Endodermal cell (in vitro differentiated cells): ENCODE measurements at places on chromosomes 12 and 14.

DNA sequence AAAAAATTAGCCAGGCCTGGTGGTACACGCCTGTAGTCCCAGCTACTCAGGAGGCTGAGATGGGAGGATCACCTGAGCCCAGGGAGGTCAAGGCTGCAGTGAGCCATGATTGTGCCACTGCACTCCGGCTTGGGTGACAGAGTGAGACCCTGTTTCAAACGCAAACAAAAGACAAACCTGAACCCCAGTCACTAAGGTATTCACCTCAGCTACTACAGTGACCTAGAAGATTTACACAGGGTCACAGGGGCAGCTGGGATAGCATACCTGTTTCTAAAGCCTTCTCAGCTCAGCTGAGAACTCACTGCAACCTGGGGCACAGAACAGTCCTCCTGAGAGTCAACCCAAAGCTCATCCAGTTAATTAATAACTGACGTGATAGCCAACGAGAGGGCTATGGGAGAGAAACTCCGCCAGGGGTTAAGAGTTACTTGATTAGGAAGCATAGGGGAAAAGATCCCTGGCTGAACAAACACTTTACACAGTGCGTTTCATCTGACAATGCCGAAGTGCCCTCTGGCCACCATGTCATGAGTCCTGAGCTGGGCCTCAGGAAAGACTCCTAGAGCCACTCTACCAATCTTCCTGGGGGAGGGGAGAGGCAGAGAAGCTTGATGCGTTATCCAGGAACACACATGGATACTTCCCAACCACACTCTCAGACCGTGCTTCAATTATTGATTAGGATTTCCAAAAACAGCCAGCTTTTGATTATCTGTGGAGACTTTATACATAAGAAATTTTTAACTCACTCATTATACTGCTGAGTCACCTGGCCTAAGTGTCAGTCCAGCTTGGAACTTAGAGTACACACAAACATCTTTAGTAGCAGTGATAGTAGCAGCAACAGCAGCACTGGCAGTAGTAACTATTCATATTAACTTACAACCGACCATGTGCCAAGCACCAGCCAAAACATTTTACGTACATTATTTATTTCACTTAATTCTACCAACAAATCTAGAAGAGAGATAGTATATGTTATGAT lies 48.2 kb downstream of the FOXN3 start:
- H3K27ac ChIP-seq: no peak overlapping the region
- no peaks in the 10 kb centered on the region for H3K36me3 ChIP-seq
- no peaks in the 10 kb centered on the region for H3K27me3 ChIP-seq
- no peak overlapping the region for H3K4me3 ChIP-seq
- H3K4me1 ChIP-seq: peaks cover 5% of the 10 kb centered on the region

- H3K27me3 ChIP-seq: peaks cover 63% of the 10 kb centered on the region
- H3K27ac ChIP-seq: no peak overlapping the region
- H3K36me3 ChIP-seq: no peaks in the 10 kb centered on the region
- H3K4me1 ChIP-seq: no peaks in the 10 kb centered on the region
- DNase-seq: peak; percentile 83
These were observed 18.9 kb upstream of the ATP5MC2 start for GRCh38 chr12:53694756-53695151.

- peak; percentile 68 for DNase-seq
- no peaks in the 10 kb centered on the region for H3K27me3 ChIP-seq
- H3K27ac ChIP-seq: peak overlapping the region; percentile 50
- no peaks in the 10 kb centered on the region for H3K4me1 ChIP-seq
- no peak overlapping the region for H3K4me3 ChIP-seq
These were observed 89.5 kb upstream of the OTX2 start for GRCh38 chr14:56899829-56900228.

DNA sequence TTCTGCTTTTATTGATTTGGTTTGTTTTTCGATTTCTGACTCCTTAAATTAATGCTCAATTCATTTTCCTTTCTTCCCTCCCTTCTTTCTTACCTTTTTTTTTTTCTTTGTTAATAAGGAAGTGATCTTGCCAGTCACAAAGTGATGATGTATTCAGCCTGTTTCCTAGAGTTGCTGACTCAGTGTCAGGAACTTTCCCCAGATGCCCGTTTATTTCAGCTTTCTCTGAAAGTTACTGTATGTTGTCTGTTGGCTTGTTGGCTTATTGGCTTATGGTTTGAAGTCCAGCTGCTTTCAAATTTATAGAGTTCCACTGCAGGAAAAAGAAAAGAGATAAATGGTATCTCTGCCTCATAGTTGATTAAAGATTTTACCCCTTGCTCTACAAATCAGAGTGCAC lies 12.4 kb upstream of the SLC6A15 start:
- H3K27me3 ChIP-seq: no peaks in the 10 kb centered on the region
- H3K27ac ChIP-seq: no peak overlapping the region
- no peaks in the 10 kb centered on the region for H3K36me3 ChIP-seq
- no peak overlapping the region for H3K4me3 ChIP-seq

DNA sequence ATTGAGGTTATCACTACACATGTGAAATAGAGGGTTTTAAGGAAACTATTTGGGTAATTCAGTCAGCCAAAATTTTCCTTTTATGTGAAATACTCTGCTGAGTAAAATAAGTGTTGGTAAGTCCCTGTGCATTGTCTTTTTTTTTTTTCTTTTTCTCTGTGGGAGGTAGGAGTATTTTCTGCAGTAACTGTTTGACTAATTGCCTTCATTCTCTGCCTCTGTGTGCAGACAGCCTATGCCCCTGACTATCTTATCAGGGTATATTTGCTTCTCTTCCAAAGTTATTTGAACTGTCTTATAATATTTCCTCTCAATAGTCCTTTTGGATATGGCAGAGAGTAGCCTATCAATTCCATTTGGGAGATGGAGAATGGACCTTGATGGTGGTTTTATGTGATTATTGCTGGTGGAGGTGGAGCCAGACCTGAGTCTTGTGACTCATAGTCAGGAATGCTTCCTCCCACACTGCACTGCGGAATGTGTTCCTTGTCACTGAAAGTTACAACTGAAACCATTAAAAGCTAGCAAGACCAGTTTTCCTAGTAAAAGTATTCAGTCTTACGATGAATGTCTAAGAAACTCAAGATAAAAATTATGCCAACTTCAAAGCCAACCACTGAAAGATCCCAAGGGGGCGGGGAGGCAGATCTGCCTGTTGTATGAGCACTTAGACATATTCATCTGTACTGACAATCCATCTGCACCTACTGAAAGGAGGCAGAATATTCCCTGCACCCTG lies 40.9 kb upstream of the STXBP6 start:
- H3K27ac ChIP-seq: no peak overlapping the region
- no peaks in the 10 kb centered on the region for H3K36me3 ChIP-seq

DNA sequence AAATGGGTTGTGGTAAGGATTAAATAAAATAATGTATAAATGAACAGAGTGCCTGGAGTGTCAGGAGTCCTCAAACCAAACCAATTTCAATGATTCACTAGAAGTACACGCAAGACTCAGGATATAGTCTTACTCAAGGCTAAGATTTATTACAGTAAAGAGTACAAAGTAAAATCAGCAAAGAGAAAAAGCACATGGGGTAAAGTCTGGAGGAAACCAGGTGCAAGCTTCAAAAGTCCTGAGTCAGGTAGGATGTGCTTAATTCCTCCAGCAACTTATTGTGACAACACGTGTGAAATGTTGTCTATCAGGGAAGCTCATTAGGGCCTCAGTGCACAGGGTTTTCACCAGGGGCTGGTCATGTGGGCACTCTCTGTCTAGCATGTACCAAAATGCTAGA lies 105.8 kb upstream of the NAP1L1 start:
- H3K27me3 ChIP-seq: no peaks in the 10 kb centered on the region
- H3K4me1 ChIP-seq: peaks cover 3% of the 10 kb centered on the region
- DNase-seq: no peak
